ENCODE measurements at places on chromosomes 12 and 14.
A peak's percentile ranks its signal among the peaks of the same experiment; 100 is the strongest.

DNA sequence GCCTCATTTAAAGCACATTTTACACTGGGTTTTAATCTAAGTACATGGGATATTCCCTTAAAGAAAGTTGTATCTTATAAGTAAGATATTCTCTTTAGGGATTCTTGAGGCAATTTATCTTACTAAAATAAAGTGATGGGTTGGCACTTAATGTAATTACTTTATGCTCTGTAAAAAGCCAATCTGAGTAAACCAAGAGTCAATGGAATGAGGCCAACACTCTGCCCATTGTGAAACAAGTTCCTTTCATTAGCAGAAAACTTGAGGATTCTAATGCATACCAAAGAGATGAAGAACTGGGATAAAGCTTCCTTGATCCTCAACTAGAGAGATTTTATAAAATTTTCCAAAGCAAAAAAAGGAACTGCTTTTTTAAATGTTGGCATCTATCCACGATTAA is 121.2 kb downstream of the METTL25 start:
- DNase-seq, result no peak

DNA sequence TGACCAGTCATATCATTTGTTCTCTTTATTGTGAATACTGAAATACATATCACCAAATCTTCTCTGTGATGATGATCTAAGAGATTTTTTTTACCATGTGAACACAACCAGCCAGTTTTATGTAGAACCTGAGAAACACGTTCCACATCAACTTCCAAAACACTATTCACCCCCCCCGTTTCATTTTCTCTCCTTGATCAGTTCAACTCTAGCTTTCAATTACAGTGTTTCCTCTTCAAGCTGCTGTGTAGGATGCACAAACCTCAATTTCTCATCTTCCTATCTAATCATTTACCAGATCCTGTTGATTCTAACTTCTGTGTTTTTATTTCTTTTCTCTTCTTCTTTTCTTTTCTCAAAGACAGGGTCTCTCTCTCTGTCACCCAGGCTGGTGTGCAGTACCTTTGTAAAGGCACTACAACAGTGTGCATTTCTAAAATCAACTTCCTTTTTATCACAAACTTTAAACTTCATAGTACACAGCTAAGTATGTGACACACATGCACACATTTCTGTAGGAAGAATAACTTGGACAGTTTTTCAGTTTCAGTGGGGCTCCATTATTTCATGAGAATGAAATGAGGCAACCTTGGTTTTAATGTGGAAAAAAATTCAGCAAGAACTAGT is 149.9 kb upstream of the FBXO33 start:
- DNase-seq, result no peak

- DNase-seq, result no peak
Measured at GRCh38 chr12:127101076-127101475, 1165.9 kb upstream of the TMEM132C start.

DNA sequence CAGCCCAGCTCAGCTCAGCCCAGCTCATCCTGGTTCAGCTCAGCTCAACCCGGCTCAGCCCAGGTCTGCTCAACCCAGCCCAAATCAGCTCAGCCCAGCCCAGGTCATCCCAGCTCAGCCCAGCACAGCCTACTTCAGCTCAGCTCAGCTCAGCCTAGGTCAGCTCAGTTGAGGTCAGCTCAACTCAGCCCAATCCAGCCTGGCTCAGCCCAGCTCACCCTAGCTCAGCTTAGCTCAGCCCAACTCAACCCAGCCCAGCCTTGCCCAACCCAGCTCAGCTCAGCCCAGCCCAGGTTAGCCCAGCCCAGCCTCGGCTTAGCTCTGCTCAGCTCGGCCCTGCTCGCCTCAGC is 332.3 kb downstream of the TMEM121 start:
- peak; percentile 7 for DNase-seq

GRCh38 chr12:128909653-128910052 is 56.4 kb downstream of the GLT1D1 start:
- DNase-seq, result no peak

- no peak for DNase-seq
Measured at GRCh38 chr12:49524660-49525324, 14.0 kb upstream of the KCNH3 start.

GRCh38 chr12:124109760-124110159 is 136.7 kb downstream of the ZNF664 start:
- no peak for DNase-seq

DNA sequence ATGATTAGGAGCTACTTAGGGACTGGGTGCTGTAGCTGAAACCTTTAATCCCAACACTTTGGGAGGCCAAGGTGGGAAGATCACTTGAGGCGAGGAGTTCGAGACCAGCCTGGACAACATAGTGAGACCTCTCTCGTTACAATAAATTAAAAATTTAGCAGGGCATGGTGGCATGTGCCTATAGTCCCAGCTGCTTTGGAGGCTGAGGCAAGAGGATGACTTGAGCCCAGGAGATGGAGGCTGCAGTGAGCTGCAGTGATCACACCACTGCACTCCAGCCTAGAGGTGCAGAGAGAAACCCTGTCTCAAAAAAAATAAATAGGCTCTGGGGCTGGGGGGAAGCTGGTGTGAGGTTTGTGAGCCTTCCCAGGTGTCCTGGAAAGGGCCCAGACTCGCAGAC is 97.2 kb downstream of the FBXL14 start:
- DNase-seq, result no peak

DNA sequence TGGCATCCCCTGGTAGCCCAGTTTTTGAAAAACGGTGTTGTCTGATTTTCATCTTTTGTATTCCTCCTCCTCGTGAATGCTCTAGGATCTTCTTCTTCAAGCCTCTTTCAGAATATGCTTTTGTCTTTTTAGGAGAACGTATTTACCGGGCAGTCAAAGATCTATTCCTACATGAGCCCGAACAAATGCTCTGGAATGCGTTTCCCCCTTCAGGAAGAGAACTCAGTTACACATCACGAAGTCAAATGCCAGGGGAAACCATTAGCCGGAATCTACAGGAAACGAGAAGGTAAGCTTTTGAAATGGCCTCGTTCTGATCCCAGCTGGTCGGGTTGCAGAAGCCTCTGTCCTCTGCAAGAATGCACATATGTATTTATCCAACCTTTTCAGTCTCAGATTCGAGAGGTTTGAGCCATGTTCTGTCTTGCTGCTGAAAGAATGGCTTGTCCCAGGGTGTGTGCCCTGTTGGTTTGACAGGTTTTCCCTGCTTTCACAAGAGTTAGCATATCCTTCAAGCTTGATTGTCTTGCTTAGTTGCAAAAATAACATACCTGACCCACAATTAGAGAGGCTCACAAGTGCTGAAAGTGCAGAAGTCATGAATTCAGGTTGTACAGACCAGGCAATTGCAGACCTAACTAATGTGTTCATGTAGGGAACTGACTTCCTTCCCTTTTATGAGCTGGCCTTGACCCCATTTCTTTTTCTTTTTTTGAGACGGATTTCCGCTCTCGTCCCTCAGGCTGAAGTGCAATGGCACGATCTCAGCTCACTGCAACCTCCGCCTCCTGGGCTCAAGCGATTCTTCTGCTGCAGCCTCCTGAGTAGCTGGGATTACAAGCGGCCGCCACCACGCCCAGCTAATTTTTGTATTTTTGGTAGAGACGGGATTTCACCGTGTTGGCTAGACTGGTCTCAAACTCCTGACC is 6.8 kb downstream of the KMT5A start:
- DNase-seq, result no peak

- no peak for DNase-seq
Measured at GRCh38 chr14:81172881-81173280, 47.9 kb downstream of the GTF2A1 start.

DNA sequence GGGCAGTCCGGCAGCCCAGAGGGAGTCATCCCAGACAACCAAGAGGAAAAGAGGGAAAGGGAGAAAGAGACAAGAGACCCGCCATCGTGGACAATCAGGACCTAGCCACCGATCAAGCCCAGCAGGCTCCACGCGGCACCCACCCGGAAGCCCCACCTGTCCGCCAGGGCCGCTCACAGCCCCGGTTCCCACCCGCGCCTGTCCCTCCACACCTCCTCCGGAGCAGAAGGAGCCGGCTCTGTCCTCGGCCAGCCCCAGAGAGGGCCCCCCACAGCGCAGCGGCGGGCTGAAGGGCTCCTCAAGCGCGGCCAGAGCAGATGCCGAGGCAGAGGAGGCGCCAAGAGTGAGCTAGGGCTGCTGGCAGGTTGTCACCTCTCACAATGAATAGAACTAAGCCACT is 784.7 kb upstream of the FBXO33 start:
- no peak for DNase-seq

All from activated CD4-positive, alpha-beta T cell treated with anti-CD3 and anti-CD28 coated beads for 1 hour (primary cell).